ENCODE measurements at places on chromosomes 3 and 15. TPM values are rescaled to one million over a fixed set of nuclear protein-coding genes. Genes with fewer than 3 reads are reported as not detected.

- H3K27ac ChIP-seq, result no peak overlapping the region
- no peak for DNase-seq
- H3K27me3 ChIP-seq, result peaks cover 2% of the 10 kb centered on the region
- no peak overlapping the region for H3K4me3 ChIP-seq
Observed at GRCh38 chr15:57735891-57736290, 29.4 kb downstream of the POLR2M start.

DNA sequence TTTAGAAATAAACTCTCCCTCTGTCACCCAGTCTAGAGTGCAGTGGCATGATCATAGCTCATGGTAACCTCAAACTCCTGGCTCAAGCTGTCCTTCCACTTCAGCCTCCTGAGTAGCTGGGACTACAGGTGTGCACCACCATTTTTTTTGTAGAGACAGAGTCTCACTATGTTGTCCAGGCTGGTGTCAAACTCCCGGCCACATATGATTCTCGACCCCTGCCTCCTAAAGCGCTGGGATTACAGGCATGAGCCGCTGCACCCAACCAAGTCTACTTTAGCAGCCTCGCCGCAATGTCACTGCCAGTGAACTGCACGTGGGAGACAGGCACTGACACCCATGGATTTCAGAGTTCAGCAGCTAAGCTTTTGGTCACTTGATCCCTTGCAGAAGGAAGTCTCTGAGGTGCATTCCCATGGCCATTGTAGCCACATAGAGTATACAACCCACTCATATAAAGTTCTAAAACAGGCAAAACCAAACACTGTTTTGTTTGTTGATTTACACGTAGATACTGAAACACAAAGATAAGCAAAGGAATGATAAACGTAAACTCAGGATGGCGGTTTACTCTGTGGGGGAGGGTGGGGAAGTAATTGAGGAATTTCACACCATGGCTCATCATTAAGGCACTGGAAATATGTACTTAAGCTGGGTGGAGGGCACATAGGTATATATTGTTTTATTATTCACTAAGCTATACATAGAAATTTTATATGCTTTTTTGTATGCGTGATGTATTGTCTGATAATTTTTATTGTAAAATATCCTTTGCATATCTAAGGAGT lies 115.0 kb downstream of the MEX3B start:
- H3K27ac ChIP-seq, result no peak overlapping the region
- no peak overlapping the region for H3K4me3 ChIP-seq
- no peaks in the 10 kb centered on the region for H3K4me1 ChIP-seq
- DNase-seq, result no peak
- no peaks in the 10 kb centered on the region for H3K27me3 ChIP-seq

The ABI3BP gene
- total RNA-seq, result 49.5 TPM

The PCBP4 gene
- 98.8 TPM for total RNA-seq

Measured in spinal cord (tissue), 10 donors.